Activated CD4-positive, alpha-beta T cell treated with anti-CD3 and anti-CD28 coated beads, Interleukin-2, Interleukin-4, amounts not matched to agents 100 ng/mL and 50 ng/mL, durations not matched to agents 16 hours and 8 hours (primary cell): ENCODE measurements at places on chromosomes 4 and X.

GRCh38 chr4:3851881-3852280 lies 85.7 kb downstream of the ADRA2C start:
- DNase-seq: no peak

DNA sequence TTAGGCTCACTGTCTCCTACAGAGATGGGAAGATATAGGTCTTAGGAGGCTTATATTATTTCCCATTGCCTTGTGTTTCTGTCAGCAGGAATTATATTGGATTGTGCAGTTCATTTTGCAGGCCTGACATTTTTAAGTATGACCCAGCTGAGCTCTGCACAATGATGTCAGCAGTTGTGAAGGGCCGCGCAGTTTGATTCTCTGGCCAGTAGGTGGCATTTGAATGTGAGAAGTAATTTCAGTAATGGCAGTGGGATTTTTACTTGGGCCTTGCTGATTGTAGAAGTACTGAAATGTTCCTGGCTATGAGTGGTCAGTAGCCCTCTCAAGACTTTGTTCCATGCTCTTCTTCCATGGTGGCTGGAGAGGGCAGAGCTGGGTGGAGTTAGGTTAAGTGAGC lies 247.2 kb upstream of the MTMR8 start:
- peak; percentile 18 for DNase-seq

- DNase-seq: no peak
Measured at GRCh38 chr4:144591401-144591800, 54.6 kb upstream of the HHIP start.

GRCh38 chr4:53183754-53184153 lies 182.1 kb downstream of the SCFD2 start:
- DNase-seq: no peak

DNA sequence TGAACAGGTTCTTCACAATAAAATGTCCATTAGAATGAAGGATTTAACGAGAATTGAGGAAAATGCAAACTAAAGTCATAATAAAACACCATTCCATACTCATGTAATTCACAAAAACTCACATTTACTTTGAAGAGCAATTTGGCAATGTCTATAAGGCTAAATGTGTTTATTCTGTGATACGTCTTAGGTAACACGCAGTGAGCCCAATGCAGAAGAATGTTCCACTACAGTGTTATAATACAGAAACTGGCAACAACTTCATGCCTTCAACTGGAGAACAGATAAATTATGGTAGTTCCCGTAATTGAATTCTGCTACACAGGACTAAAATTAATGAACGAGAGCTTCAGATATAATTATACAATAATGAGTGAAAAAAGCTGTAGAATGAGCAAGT lies 17.4 kb downstream of the ADH5 start:
- DNase-seq: no peak

- DNase-seq: peak; percentile 65
Measured at GRCh38 chr4:184849185-184849584, 23.4 kb upstream of the ACSL1 start.

DNA sequence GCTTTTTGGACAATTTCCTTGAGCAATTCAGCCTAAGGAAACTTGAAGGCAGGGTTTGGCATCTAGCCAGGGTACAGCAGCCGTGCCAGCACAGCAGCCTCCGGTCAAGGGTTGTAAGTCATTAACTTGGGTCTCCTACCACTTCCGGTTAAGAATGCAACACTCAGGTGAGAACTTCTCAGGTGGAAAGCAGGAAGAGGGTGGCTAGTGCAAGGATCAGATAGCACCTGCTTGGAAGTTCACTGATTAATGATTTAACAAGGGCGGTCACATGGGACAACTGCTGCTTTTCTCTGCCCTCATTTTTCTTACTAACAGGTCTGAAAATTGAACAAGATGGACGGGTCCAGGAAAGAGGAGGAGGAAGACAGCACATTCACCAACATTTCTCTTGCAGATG lies 30.1 kb upstream of the SCOC start:
- DNase-seq: no peak

- peak; percentile 19 for DNase-seq
Measured at GRCh38 chr4:11424000-11424399, 4.7 kb downstream of the HS3ST1 start.

- no peak for DNase-seq
Measured at GRCh38 chrX:134541906-134542305, 81.9 kb downstream of the HPRT1 start.

DNA sequence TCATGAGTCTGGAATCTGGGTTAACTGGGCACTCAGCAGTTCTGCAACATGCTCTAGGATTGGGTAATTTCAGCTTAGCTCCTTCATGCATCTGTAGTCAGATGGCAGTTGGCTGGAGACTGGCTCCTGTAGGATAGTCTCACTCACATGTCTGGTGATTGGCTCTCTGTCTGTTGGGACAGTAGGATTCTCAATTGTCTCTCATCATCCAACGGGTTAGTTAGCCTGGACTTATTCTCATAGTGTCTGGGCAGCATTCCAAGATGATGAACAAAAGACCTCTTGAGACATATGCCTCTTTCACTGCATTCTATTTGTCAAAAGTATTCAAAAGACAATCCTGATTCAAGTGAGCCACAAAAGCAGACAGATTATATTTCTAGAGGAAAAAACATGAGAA lies 795.6 kb upstream of the GALNTL6 start:
- DNase-seq: no peak

DNA sequence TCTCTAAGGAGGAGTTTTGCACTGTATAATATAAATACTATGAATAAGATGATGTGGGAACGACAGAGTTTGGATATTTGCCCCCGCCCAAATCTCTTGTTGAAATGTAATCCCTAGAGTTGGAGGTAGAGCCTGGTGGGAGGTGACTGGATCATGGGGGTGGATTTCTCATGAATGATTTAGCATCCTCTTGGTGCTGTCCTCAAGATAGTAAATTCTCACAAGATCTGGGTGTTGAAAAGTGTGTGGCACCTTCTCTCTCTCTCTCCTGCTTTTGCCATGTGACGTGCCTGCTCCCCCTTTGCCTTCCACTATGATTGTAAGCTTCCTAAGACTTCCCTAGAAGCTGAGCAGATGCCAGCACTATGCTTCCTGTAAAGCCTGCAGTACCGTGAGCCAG lies 241.6 kb upstream of the ETNPPL start:
- no peak for DNase-seq

GRCh38 chr4:122243785-122244184 lies 91.7 kb downstream of the BLTP1 start:
- no peak for DNase-seq
